ENCODE measurements at places on chromosomes 7 and 10. TPM values are rescaled to one million over a fixed set of nuclear protein-coding genes. Genes with fewer than 3 reads are reported as not detected.

Gene EFCAB10
- under 0.01 TPM for total RNA-seq

Gene ELN
- total RNA-seq, result 0.86 TPM

Gene FEZF1
- total RNA-seq, result not detected

Gene ACTL6B
- not detected for total RNA-seq

Gene NEUROG3
- total RNA-seq, result not detected

Gene OR6V1
- not detected for total RNA-seq

Gene GIMAP4
- total RNA-seq, result 0.14 TPM

Gene GJD4
- not detected for total RNA-seq

Gene HGF
- total RNA-seq, result 282 TPM

Gene TAS2R5
- total RNA-seq, result 0.57 TPM

Gene DKK1
- total RNA-seq, result 101 TPM

Gene CDC14C
- total RNA-seq, result not detected

Gene HMX2
- total RNA-seq, result not detected

Gene SYT15B
- 1.3 TPM for total RNA-seq

Gene SPOCK2
- 0.44 TPM for total RNA-seq

Gene HABP2
- total RNA-seq, result not detected

Gene RRP12
- 31.1 TPM for total RNA-seq

Gene CTAGE8
- total RNA-seq, result under 0.01 TPM

Gene CYP3A5
- total RNA-seq, result under 0.01 TPM

Gene NAT16
- total RNA-seq, result not detected

Gene ST7
- total RNA-seq, result 25.4 TPM

Gene EEF1AKMT2
- total RNA-seq, result 17.0 TPM

All from placental pericyte (primary cell).